Posterior vena cava (tissue), 2 donors: ENCODE measurements at places on chromosomes 4 and X. TPM values are rescaled to one million over a fixed set of nuclear protein-coding genes. Genes with fewer than 3 reads are reported as not detected.

Gene AVPR2
- 1.4 TPM for total RNA-seq

Gene EVC2
- total RNA-seq = 7.1 TPM

Gene BMPR1B
- total RNA-seq = 8.9 TPM

Gene AFM
- total RNA-seq = not detected

Gene MAGEA2B
- total RNA-seq = not detected

Gene PNPLA4
- total RNA-seq = 10.3 TPM

Gene BEX5
- 3.0 TPM for total RNA-seq

Gene BCORL1
- 17.7 TPM for total RNA-seq

Gene NEIL3
- 0.46 TPM for total RNA-seq

Gene SMAD1
- 17.6 TPM for total RNA-seq

Gene FOXR2
- total RNA-seq = not detected

Gene GAGE12H
- not detected for total RNA-seq

Gene MAGEE1
- total RNA-seq = 3.1 TPM

Gene UGT8
- 0.19 TPM for total RNA-seq

Gene CNKSR2
- 2.1 TPM for total RNA-seq

Gene NLGN3
- total RNA-seq = 0.67 TPM

Gene GAGE12E
- total RNA-seq = not detected

Gene ZFP42
- total RNA-seq = not detected

Gene CABS1
- total RNA-seq = not detected

Gene NPY1R
- 147 TPM for total RNA-seq

Gene SORBS2
- 166 TPM for total RNA-seq

Gene PCYT1B
- total RNA-seq = 1.1 TPM

Gene LANCL3
- 0.14 TPM for total RNA-seq

Gene COL4A5
- total RNA-seq = 31.6 TPM

Gene FAM149A
- 10.1 TPM for total RNA-seq

Gene TMSB15C
- total RNA-seq = 4.0 TPM

Gene ENPEP
- 3.1 TPM for total RNA-seq

Gene OTC
- total RNA-seq = 3.2 TPM

Gene NSUN7
- total RNA-seq = 0.52 TPM

Gene HHIP
- total RNA-seq = 0.79 TPM

Gene P2RY4
- total RNA-seq = 0.57 TPM

Gene PJA1
- total RNA-seq = 27.5 TPM

Gene RBM46
- total RNA-seq = not detected

Gene SLITRK4
- 4.2 TPM for total RNA-seq

Gene FAT1
- 85.9 TPM for total RNA-seq

Gene SERPINA7
- not detected for total RNA-seq

Gene C4orf54
- total RNA-seq = 0.09 TPM

Gene RAI2
- total RNA-seq = 32.5 TPM

Gene ZNF280C
- total RNA-seq = 4.7 TPM

Gene MAGEB1
- not detected for total RNA-seq

Gene SERTM2
- total RNA-seq = 3.2 TPM

Gene TBX22
- not detected for total RNA-seq

Gene CLNK
- 0.19 TPM for total RNA-seq

Gene CXCR3
- total RNA-seq = 0.14 TPM

Gene ETNPPL
- total RNA-seq = not detected

Gene PDZD4
- 22.9 TPM for total RNA-seq

Gene PNMA3
- total RNA-seq = 0.14 TPM

Gene CFAP47
- not detected for total RNA-seq

Gene TMEM255A
- 6.3 TPM for total RNA-seq

Gene PCDH18
- 33.7 TPM for total RNA-seq

Gene CSAG1
- not detected for total RNA-seq
